ENCODE measurements at places on chromosomes 5 and 9.

DNA sequence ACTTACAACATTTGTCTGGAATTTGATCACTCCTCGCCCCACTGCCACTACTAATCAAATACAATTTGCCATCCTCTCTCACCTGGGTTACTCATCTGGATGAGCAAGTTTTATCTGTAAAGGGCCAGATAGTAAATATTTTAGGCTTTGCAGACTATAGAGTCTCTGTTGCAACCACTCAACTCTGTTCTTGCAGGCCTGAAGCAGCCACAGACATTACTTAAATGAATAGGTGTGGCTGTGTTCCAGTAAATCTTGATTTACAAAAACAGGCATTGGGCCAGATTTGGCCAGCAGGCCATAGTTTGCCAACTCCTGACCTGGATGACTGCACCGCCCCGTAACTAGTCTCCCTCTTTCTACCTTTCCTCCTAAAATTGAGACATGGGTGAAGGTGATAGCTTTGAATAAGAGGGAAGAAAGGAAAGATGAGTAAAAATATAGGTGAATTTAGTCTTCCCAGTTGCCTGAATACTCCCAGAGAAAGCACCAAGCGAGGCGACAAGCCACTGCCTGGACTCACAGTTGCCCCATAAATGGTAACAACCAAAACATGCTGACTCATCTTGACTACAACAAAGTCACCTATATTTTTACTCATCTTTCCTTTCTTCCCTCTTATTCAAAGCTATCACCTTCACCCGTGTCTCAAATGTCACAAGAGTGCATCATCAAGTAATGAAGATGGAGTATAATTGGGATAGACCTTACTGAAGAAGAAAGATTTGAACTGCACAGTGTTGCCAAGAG, 32.5 kb upstream of the SCAMP1 start:
- no peak for ATAC-seq

DNA sequence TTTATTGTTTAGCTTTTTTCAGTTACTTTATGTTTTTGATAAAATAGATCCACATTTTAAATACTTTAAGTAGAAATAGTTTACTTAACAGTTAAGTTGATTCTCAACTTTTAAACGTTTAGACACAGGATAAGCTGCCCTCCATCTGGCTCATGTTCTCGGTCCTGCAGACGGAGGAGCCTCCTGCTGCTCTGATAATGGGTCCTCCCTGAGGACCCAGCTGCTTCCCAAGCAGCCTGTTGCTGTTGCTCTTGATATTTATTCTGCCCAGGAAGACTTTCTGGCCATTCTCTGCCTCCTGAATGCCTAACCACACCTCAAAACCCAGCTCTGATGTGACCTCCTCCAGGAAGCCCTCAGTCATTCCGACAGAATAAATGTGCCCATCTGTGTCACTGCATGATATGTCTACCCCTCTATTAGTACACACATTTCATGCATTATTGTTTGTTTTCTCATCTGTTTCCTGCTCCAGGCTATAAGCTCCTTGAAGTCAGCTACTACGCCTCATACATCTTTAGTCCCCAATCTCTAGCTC, 267.2 kb upstream of the MSX2 start:
- no peak for ATAC-seq

DNA sequence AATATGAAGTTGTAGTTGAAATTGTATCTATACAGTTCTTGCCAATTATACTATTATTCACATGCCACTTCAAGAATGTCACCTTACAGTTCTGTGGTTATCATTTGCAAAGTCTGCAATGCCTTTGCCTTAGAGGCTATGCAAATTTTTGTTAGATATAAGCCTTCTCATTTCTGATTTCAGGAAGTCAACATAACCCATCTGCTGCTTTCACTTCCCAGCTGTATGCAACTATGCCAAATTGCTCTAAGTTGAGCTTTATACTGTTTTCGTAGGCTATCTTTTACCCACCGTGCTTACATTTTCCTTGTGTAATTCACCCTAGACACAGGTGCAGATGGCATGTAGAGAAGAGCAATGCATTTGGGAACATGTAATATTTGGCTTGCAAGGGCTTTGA, 1083.0 kb downstream of the CDH9 start:
- ATAC-seq, result no peak

- no peak for ATAC-seq
Observed at GRCh38 chr5:111364992-111365391, 140.8 kb downstream of the CAMK4 start.

- ATAC-seq, result no peak
Observed at GRCh38 chr5:6383376-6383775, 5.0 kb upstream of the MED10 start.

GRCh38 chr5:136114414-136115125, 18.1 kb upstream of the SMAD5 start:
- ATAC-seq, result no peak

- peak; percentile 95 for ATAC-seq
Observed at GRCh38 chr5:172920447-172920849, 38.8 kb upstream of the RPL26L1 start.

DNA sequence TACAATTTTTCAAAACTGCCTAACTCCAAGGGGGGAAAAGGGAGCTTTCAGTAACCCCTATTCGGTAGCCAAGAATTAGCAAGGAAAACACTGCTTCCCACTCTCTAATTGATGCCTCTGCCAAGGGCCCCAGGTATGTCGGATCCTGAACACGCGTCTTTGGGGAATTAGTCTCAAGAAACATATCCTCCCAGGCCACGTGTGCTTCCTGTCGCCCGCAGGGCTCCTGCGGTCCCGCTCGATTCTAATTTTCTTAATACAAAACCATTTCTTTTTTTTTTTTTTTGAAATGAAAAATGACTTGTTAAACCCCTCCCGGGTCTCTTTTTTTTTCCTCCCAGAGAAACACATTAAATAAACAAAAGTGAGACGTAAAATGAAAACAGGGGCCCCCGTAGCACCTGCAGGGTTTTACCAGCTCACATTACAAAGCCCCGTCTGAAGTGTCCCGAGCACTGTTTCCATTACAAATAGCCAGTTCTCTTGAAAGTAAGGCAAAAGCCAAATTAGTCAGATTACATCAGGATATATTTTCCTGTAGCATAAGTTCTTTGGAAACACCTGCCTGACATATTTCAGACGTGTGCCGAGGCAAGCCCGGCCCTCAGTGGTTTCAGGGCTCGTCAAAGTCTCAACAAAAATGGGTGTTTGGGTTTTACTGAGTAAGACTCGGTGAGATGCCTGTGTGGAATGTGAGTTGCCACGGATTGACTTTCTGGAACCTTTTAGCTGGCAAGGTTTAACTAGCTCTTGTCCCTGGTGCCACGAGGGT, 21.5 kb downstream of the SMIM23 start:
- no peak for ATAC-seq

GRCh38 chr9:89774858-89775370, 170.1 kb downstream of the GADD45G start:
- no peak for ATAC-seq

- no peak for ATAC-seq
Observed at GRCh38 chr5:134275822-134276221, 49.9 kb upstream of the PPP2CA start.

GRCh38 chr9:7298123-7298522, 501.5 kb downstream of the DMAC1 start:
- ATAC-seq, result no peak

GRCh38 chr5:1736889-1737711, 62.5 kb downstream of the MRPL36 start:
- no peak for ATAC-seq

- ATAC-seq, result peak; percentile 3
Observed at GRCh38 chr5:154755361-154756008, at the start of gene LARP1. Gene LARP1 (plus strand): TSS chr5:154755377. CDS start chr5:154755758, 381 bp downstream.

DNA sequence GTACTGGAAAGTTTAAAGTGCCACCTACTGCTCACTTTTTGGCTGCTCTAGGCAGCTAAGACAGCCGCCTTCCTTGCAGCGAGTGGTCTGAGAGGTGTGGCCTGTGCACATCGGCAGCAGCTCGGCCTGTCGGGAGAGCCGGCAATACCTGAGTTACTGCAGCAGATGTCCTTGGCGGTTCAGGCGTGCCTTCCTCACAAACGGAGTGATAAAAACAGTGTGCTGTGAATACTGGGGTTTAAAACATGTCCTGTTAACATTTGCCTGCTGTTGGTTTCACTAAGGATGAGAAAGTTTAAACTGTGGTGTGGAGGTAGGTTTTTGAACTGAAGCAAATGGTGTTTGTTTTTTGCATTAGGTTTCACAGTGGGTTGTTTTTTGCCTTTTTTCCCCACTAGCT, 12.9 kb downstream of the TRAF2 start:
- ATAC-seq, result no peak

- ATAC-seq, result peak; percentile 16
Observed at GRCh38 chr9:114549697-114550330, 37.8 kb upstream of the ATP6V1G1 start.

DNA sequence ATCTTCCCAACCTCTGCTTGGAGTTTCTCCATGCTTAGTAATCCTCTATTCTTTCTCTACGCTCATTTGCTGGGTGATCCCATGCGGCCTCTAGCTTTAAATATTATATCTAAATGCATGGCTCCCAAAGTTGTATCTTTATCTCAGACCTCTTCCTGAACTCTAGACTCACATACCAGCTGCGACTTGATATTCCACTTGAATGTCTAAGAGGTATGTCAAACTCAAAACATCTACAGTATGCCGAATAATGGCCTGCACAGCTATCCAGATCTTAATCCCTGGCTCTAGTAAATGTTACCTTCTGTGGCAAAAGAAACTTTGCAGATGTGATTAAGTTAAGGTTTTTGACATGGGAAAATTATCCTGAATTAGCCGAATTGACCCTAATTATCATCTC, 179.2 kb downstream of the TTC39B start:
- no peak for ATAC-seq

- no peak for ATAC-seq
Observed at GRCh38 chr9:124164811-124165210, 92.9 kb upstream of the NEK6 start.

DNA sequence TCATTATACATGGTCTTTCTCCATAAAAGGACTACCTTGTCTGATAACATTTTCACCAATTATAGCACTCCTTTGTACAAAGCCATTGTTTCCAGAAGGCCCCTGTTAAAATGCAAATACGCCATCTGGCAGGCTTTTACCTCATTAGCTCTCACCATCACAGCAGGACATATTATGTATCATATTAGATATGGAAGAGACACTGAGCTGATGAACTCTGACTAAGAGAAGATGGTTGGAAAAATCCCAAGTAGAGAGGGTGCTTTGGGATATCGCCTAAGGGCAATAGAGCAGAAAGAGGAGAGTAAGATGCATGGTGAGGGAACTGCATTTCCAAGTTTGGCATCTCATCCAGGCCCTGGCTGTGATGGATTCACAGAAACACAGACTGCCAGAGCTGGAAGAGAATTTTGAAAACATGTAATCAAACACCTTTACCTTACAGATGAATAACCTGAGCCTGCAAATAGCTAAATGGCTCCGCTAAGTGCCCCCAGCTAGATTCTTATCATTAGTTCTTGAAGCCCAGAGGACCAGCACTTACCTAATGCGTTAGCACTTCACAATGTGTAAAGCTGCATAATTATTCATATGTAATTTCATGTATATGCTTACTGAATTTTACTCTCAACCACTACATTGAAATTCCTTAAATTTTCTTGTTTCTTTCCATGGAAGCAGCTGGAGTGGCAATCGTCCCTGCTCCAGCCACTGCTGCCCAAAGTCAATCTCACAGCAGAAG, 393.6 kb upstream of the IZUMO3 start:
- no peak for ATAC-seq

DNA sequence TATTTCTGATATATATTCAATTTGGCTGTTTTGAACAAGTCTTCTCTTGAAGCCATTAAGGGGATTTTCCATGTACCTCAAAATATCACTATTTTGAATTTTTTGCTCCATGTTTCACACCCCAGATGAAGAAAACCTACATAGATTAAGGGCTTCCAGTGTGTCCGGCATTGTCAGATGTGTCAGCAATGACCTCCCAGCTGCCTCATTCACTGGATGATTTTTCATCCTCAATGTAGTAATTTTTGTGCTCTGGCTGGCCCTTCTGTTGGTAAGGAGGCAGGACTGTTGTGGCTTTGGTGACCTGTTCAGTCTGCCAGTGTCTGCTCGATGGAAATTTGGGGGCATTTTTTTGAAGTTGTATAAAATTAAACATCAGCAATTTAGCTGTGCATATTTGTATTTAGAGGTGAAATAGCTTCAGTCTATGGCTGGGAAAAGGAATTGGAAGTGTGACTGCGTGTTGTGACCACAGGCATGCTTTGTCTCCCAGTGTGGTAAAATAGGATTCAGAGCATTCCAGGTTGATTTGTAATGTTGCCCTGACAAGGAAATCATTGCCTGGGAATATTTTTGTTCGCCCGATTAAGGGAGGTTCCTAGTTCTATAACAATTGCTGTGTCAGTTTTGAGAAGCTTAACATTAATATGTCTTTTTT, 312.4 kb downstream of the ARHGEF28 start:
- ATAC-seq, result no peak

DNA sequence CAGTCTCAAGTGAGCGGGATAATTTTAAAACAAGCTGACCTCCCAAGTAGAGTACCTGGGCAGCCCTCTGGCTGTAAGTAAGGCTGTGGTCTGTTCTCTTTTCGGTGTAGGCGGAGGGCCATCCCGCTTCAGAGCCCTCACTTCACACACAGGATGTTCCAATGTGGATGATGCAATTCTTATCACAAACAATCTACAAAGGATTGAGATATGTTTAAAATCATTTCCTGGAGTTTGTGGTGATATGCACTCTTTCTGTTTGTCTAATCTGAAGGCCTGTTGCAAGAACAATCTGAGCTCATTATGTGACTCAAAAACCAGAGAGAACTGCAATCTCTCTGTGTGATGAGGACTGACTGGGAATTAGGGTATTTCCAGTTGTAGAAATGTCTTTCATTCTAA, 42.5 kb downstream of the ITGA2 start:
- no peak for ATAC-seq

DNA sequence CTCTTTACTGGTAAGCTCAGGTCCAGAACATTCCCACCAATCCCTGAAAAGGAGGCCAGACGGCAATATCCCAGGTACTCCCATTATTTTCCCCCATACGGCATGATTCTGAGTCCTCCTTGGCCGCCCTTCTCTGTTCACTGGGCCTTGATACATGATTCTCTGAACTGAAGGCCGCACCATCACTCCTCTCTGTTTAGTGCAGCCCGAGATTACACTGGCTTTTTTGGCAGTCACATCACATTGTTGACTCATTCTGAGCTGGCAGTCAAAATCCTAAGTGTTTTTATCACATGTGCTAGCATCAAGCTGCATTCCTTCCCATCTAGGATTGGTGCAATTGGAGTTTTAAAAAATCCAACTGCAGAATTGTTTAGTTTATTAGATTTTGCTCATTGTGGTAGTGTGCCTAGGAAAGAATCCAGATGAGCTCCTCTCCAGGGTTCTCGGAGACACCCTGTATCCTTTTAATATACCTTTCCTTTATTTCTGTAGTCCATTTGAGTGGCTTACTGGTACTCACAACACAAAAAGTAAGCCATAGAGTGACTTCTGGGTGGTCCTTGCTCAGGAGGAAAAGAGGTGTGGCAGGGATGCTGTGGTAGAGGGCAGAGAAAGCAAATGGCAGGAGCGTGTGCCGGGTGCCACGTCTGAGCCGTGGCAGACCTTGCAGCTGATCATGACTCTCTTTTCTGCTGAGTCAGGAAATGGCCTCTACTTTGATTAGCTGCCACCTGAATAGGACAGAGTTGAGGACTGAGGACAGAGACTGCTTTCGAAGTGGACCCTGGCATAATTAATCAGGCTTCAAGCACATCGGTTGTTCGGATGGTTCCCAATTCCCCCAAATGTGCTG, 121.1 kb upstream of the IL12B start:
- ATAC-seq, result no peak

GRCh38 chr9:27125936-27126335, 16.9 kb downstream of the TEK start:
- no peak for ATAC-seq
